Fibroblast of lung (primary cell): ENCODE measurements at places on chromosomes 13 and 19.

DNA sequence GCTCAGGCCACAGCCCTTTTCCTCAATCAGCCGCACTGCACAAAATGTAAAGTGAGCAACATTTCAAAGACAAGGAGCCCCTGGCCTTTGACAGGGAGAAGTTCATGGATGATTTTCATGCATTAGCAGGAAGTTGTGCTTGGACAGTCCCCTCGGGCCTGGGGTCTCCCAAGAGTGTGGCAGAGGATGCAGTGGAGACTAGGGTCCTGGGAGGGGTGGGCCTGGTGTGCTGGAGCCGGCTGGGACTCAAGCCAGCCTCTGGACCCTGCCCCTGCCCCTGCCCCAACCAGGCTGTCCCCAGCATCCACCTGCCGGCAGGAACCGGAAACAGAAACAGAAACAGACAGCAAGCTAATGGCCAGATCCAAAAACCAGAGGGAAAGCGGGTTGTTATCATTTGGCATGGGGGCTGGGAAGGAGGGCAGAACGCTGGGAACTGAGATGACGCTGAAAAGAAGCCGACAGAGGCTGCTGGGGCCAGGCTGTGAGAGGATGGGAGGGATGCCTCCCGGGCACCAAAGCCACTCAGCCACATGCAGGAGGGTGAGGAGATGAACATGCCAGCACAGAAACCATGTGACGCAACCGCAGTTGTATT, 2.3 kb downstream of the GAS6 start:
- no peak for DNase-seq

DNA sequence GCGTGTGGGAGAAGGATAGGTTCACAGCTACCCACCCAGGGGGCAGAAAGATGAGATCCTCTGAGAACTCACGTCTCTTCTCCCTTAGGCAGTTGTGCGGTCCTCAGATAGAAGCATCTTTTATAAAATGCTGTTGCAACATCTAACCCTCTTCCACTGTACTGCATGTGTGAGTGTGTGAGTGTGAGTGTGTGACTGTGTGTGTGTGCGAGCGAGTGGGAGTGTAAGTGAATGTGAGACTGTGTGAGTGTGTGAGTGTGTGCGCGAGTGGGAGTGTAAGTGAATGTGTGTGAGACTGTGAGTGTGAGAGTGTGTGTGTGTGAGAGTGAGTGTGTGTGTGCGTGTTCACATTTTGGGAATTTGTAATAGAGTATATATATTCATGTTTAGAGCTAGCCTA, 55.6 kb upstream of the F7 start:
- no peak for DNase-seq

DNA sequence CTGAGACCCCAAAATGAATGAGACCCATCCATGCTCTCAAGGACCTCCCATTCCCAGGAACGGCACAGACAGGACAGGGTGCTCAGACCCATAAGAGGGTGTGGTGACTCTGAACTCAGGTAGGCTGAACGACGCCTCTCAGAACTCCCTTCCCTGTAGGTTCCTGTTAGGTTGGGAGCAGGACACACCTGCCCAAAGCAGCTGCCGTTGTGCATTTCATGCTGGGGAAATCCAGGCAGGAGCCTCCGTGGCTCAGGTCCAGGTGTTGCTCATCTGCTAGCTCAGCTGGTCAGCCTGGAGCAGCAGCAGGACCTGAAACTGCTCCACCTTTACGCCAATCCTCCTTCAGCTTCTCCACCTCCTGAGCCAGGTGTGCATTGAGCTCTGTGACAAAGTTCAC, 19.1 kb upstream of the TEX101 start:
- no peak for DNase-seq

DNA sequence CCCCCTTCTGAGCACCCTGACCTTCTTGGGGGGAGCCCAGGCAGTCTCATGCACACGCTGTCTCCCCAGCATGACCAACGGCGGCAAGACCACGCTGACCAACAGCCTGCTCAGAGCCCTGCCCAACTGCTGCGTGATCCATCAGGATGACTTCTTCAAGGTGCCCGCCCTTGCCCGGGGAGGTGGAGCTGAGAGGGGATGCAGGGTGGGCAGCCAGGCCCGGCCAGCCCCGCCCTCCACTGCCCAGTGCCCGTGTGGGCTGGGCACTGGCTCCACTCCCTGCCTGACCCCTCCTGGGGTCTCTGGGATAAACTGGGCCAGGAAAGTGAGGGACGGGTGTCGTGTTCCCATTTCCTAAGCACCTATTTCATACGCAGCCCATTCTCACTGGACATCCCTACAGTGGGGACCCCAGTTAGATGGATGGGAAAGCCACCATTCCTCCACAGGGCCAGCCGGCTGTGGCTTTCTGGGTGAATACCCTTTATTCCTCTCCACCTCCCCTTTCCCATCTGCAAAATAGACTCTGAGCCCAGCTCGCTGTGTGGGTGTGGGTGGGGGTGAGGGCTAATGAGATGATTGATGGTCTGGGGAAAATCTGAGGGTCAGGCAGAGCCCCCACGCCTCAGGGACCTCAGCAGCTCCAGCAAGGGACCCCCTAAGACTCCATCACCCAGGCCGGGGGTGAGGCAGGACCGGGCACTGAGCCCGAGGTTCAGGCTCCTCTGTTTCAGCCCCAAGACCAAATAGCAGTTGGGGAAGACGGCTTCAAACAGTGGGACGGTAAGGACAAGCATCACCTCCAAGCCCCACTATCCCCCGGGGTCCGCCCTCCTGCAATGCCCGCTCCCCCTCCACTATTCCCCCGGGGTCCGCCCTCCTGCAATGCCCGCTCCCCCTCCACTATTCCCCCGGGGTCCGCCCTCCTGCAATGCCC, 3.9 kb downstream of the NMRK2 start:
- DNase-seq, result no peak

DNA sequence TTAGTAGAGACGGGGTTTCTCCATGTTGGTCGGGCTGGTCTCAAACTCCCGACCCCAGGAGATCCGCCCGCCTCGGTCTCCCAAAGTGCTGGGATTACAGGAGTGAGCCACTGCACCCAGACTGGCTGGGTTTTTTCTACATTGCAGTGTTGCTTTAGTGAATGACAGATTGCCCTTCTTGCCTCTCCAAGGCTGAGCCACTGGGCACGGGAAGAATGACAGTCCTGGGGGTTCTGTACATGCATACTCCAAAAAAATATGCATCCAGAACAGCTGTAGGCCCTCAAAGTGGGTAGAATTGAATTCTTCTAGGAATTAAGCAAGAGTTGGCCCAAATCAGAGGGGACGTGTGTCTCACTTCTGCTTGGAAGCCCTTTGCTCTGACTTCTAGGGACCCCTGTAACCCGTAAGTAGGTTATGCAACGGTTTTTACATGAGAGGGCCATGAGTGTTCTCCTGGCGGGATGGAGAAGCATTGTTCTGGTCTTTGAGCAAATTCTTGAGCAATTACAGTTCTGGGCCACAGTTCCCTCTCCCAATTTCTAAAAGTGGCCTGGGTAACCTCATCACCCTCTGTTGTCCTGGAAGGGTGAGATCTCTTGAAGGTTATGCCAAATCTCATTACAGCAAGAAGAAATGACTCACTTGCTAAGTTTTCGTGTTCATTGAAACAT, 3.6 kb downstream of the ACTN4 start:
- peak; percentile 94 for DNase-seq
